ENCODE measurements at places on chromosomes 5 and 9. TPM values are rescaled to one million over a fixed set of nuclear protein-coding genes. Genes with fewer than 3 reads are reported as not detected.

DNA sequence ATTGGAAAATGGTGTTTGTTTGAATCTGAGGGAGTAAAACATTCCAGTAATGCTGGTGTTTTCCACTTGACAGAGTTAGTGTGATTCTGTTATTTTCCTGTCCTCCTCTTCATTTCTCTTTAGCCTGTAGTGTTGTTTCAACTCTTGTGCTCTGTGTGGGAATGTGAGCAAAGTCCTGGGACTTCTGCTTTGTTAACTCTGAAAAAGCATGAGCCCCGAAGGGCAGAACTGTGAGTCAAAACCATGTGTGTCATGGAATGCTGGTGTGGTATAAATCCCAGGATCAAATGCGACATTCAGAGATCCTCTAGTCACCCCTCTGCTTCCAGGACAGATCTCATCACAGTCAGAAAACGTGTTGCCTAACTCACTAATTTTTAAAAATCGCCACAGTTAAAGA is 8.9 kb downstream of the F2R start:
- no peaks in the 10 kb centered on the region for H3K27me3 ChIP-seq
- no peak overlapping the region for H3K4me3 ChIP-seq
- H3K36me3 ChIP-seq: no peaks in the 10 kb centered on the region
- H3K27ac ChIP-seq: no peak overlapping the region
- no peak for DNase-seq

Gene GRM6
- not detected for total RNA-seq

GRCh38 chr9:86020731-86021130 is 78.6 kb downstream of the GOLM1 start:
- no peak for DNase-seq
- no peaks in the 10 kb centered on the region for H3K27me3 ChIP-seq
- H3K4me3 ChIP-seq: no peak overlapping the region
- peaks cover 6% of the 10 kb centered on the region for H3K36me3 ChIP-seq
- no peaks in the 10 kb centered on the region for H3K4me1 ChIP-seq

Gene BTNL9
- 1.4 TPM for total RNA-seq

DNA sequence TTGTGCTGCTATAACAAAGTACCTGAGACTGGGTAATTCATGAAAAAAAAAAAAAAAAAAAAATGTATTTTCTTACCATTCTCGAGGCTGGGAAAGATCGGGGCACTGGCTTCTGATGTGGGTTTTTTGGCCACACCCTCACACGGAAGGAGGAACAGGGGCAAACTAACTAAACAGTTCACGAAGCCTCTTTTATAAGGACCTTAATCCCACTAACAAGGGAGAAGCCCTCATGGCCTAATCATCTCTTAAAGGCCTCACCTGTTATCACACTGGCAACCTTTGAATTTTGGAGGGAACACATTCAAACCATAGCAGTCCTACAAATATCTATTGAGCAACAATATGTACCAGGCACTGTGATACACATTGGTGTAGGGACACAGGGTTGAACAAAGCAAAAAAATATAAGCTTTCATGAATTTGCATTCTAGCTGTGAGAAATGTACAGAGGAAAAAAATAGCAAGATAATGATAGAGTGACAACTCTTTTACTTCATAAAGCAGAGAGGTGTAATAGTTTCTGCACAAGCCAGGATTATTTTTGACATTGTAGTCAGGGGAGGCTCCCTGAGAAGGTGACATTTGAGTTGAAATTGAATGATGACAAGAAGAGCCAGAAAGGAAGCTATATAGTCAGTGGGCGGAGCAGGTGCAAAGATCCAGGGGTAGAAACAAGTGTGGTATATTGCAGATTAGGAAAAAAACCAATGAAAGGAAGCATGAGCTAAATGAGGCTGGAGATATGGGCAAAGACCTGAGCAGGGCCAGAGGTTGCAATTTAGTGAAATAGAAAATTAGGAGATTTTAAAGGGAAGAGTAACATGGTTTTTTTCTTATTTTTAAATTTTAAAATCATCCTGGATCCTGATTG is 68.1 kb upstream of the GRAMD2B start:
- no peak overlapping the region for H3K27ac ChIP-seq
- H3K4me3 ChIP-seq: no peak overlapping the region
- DNase-seq: no peak
- peaks cover 28% of the 10 kb centered on the region for H3K4me1 ChIP-seq
- no peaks in the 10 kb centered on the region for H3K27me3 ChIP-seq
- H3K36me3 ChIP-seq: no peaks in the 10 kb centered on the region
